NCI-H2081 treated with DMSO at 0.1 percent for 48 hours (cell line): ENCODE measurements at places on chromosomes 1 and 21.

GRCh38 chr1:238177351-238177750, 286.6 kb upstream of the ZP4 start:
- no peak for DNase-seq

GRCh38 chr21:31687108-31687507, 27.6 kb downstream of the SOD1 start:
- no peak for DNase-seq

DNA sequence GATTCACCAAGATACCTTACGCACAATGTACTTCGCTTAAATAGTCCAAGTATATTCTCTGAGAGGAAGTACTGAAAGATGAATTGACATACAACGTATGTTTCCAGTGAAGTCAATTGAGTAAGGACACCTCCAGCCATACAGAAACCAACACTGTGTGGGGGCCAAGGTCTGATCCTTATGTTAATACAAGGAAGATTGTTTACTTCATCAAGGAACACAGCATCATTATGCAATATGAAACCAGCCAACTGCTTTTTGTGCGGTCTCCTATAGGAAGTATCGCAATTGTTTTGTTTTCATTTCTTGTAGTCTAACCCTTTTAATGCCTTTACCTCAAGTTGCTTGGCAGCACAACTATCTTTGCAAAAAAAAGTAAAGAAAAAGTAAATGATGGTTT, 28.2 kb upstream of the TEKT2 start:
- DNase-seq, result no peak

DNA sequence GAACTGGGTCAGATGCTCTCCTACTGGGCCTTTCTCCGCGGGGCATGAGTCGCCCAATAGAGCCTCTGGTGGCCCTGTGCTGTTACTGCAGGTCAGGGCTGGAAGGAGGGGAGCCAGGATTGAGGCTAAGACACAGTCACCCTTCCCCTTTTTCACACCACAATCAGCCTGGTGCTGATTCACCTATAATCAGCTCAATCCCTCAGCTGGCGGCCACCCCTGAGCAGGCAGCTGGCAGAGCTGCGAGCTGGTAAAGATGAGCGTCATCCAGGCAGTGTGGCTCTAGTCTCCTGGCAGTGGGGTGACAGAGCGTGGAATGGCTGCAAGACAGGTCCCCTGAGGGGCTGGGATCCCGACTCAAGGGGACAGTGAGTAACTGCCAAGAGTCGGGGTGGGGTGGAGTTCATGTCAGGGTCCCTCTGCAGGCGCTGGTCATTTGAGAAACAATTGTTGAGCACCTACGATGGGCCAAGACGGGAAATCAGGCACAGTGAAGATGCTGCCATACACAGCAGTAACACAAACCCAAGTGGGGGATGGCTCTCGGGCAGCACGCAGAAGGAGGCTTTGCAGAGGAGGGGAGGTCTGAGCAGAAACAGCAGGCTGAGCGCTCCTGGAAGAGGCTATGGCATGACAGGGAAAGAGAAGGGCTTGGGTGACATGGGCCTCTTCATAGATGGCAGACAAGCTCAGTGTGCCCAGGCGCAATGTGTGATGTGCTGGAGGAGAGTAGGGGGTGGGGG, 21.8 kb downstream of the ATF3 start:
- no peak for DNase-seq

DNA sequence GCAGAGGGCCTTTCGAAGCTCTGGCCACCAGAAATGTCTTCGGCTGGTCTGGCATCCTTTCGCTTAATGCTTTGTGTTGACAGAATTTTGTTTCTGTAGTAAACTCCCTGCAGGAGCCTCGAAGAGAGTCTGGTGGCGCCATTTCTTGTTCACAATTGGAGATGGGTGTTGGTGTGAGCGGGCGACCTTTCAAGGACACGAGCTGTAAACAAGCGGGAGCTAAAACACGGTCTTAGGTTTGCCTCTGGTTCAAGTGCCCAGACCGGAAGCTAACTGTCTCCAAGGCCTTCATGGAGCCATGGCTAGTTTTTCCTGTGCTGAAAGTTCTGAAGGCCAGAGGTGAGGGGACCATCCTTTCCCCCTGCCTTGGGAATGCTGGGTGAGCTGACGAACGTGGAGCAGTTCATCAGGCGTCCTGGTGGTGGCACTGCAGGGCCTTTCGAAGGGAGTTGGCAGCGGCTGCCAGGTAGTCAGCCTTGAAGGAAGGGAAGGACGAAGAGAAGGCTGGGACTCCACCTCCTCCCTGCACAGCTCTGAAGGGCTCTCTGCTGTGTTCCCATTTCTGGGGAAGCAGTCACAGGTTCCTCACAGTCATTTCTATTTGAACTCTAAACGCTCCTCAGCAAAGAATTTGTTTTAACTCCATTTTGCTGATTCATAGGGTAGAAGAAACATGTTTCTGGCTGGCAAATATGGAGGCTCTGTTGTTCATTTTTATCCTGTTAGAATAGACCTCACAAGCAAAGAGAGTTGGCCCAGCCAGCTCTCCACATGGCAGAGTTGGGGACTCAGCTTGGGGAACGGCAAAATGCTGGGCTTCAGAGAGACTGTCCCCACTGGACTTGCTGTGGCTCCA, 35.2 kb downstream of the URB2 start:
- peak; percentile 44 for DNase-seq

- no peak for DNase-seq
Observed at GRCh38 chr1:30286241-30286987, 437.0 kb downstream of the MATN1 start.

- no peak for DNase-seq
Observed at GRCh38 chr1:36524359-36525062, 41.8 kb upstream of the CSF3R start.

GRCh38 chr1:21594935-21595897, 73.9 kb downstream of the RAP1GAP start:
- DNase-seq, result no peak

DNA sequence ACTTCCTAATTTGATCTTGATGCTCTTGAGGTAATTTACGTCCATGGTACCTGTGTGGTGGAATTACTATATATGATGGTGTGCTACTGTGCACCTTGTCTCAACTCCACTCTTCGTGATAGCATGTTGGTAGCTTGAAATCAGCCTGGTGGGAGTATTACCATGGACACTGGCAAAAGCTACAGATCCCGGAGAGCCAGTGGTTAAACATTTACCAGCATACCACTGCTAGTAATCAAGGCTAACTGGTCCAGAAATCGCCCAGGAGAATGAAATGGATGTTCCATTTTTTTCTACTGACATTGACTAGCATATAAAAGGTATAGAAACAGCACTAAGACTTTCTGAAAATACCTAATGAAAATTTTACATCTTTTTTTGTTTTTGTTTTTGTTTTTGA, 30.6 kb downstream of the ELK4 start:
- DNase-seq, result no peak

- no peak for DNase-seq
Observed at GRCh38 chr1:163604896-163605295, 283.1 kb downstream of the NUF2 start.

- DNase-seq, result no peak
Observed at GRCh38 chr1:181126871-181127587, 38.5 kb downstream of the IER5 start.

- DNase-seq, result no peak
Observed at GRCh38 chr1:23904748-23905357, 8.3 kb downstream of the CNR2 start.
